Activated CD8-positive, alpha-beta T cell treated with anti-CD3 and anti-CD28 coated beads for 36 hours (primary cell): ENCODE measurements at places on chromosomes 4 and X. TPM values are rescaled to one million over a fixed set of nuclear protein-coding genes. Genes with fewer than 3 reads are reported as not detected.

Gene NHS
- total RNA-seq, result 7.3 TPM

Gene MAML3
- 2.4 TPM for total RNA-seq

Gene ANKRD50
- total RNA-seq, result 0.36 TPM

Gene MAGEC2
- not detected for total RNA-seq

Gene GLOD5
- total RNA-seq, result not detected

Gene CYP2U1
- 2.5 TPM for total RNA-seq
